ENCODE measurements at places on chromosomes 16 and 17.

DNA sequence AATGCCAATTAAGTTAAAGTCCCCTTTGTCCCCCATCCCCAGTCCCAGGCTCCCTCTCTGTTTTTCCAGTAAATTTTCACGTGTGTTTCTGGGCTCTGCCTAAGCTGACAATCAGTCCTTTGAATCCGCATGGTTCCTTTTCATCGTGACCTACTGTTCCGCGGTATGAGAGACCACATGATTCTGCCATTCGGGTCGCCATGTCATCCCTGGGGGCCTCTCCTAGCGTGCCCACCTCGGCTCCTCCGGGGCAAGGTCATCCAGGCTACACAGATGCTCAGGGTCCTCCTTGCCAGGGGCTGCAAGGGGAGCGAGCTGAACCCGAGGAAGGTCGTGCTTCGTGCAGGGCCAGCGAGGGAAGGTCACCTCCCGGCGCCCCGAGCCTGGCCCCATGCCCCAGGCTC lies 157.6 kb downstream of the RAB11FIP4 start:
- peak; percentile 7 for DNase-seq

DNA sequence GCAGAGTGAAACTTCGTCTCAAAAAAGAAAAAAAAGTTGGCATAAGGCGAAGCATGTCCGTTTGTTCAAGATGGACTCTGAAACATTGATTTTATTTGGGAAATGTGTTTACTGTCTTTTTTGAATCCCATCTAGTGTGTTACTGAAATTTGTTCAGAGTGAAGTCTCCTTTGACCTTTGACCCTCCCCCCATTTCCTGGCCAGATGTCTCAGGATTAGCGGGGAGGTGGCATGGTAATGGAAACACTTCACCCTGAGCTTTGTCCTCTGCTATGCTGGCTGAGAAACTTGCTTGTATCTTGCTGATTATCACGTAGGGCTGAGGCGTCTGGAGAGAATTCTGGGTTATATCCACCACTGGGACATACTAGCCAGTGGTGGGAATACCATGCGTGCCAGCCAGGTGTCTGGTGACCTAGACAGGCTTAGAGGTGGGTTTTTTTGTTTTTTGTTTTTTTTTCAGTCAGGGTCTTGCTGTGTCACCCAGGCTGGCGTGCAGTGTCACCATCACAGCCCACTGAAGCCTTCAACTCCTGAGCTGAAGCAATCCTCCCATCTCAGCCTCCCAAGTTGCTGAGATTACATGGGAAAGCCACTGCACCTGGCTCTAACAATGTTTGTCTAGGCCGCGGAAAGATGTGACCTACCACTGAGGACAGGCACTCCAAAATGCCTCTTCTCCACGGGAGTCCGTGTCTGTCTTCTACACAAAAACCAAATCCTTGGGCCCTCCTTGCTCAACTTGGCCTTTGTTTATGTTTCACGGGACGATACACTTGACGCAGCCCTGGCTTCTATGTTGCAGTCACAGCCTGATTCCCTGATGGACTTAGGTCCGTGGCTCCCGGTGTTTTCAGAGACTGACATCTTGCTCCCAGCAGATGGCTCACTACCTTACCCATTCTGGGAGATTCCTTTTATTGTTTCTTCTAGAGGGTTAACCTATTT lies 6.6 kb upstream of the GALK1 start:
- no peak for DNase-seq

DNA sequence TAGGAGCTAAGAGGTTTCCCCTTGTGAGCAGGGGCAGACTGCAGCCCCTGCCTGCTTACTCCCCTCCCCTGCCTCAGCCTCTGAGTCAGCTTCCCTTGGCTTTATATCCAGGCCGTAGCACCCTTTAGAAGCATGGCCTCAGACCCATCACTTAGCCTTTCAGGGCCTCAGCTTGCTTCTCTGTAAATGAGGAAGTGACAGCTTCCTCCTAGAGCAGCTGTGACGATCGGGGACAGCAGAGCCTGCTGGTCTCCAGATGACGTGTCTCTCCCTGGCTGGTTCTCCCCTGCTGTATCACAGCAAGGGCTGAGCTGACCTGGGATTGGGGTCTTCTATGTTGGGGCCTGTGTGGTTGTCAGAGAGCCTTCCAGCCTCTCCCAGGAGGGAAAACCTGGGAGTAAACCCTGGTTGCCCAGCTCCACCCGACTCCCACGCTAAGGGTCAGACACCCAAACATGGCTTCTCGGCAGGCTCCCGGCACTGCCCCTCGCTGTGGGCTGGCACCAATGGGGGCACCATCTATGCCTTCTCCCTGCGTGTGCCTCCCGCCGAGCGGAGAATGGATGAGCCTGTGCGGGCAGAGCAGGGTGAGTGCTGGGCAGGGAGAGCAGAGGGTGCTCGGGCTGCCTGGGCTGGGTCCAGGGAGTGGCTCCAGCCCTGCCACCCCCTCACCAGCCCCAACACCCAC lies 16.3 kb upstream of the MYO15B start:
- DNase-seq, result no peak

DNA sequence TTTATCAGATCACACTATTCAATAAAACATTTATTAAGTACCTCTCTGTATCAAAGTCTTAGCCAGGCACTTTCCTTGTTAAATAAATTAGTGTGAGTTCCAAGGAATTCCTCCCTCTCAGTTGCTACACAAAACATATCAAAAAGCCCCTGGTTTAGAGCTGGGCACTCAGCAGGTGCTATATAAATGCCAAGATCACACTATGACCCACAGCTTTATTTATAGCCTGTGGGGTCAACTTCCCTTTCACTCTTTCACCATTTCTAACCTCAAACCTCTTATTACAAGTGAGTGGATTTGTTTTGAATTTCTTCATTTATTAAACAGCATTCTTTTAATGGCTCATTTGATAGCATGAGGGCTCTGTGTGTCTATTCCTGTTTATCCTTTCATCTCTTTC lies 112.6 kb upstream of the MPHOSPH6 start:
- no peak for DNase-seq

- no peak for DNase-seq
Measured at GRCh38 chr17:30961209-30962188, 9.3 kb upstream of the RNF135 start.

GRCh38 chr16:635573-636205 lies 416 bp downstream of the METTL26 start:
- DNase-seq, result no peak

DNA sequence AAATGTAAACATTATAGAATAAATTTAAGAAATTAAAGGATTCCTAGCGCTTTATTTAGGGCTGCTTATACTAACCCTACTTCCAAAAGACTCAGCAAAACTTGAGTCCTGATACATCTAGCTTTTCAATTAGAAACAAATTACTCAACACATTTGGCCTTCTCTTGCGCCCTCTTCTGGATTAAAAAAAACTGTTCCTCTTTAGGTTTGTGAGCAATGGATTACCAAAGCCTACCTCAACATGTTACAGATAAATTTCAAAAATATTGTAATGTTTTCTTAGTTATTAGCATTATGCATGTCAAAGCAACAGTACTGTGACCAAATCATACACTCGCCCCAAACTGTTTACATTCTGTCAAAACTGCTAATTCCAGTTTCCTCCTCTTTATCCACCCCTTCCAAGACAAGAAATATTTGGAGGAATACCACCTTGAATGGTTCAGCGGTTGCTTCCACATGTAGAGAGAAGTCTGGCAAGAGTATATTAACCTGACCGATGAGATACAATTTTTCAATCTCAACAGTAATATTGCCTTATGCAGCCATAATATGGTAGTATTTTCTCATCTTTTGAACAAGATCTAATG lies 2.7 kb downstream of the NUFIP2 start:
- peak; percentile 12 for DNase-seq

DNA sequence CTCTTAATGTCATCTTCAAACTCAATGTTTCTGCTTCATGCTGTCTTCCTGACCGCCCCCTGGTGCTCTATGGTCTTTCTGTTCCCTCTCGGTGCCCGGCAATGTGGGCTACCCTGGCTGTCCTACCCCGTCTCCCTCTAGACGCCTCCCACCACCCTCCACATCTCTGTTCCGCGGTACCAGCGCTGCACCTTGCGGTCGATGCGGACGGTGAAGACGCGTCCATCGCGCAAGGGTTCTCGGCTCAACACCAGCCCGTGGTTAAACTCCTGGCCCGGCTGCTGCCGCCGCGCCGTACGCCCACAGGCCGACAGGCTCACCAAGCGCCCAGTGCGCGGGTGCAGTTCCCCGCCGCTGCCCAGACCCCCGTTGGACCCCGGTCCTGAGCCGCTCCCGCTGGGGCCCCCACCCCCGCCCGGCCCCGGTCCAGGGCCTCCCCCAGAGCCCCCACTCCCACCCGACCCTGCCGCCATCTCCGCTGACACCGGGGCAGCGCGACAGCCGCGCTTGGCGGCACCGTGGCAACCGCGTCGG lies at the start of gene NEURL4:
TSS of gene NEURL4 (minus strand) at position 496 of the 534 bp plus-strand sequence. CDS start at position 473, 23 bp downstream.
- no peak for DNase-seq

DNA sequence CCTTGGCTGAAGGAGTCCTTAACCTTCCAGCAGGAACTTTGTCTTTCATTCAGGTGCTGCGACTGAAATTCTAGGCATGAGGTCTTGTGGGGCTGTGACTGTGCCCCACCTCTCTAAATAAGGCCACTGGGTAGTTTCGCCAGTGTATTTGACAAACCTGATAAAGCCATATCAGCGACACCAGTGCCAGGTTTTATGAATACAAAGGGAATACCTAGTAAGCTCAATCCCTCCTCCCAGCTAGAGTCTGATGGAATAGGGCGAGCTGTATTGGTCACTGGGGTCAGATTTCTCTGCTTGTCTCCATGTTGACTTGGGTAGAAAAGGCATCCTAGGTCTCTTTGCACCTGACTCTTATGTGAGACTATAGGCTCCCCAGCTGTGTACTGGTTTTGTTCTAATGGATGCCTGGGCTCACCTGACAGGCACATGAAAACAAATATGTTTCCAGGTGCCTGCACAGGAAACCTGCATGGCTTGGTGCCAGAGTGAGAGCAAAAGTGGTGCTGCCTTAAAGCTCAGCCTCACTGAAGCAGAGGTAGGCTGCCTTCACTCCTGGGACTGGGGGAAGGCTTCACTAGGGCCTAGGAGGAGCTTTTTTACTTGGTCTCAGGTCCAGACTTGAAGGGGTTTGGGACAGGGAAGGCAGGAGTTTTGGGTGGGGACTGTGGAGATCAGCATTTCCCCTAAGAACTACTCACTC lies 8.3 kb downstream of the SLC7A6 start:
- no peak for DNase-seq

DNA sequence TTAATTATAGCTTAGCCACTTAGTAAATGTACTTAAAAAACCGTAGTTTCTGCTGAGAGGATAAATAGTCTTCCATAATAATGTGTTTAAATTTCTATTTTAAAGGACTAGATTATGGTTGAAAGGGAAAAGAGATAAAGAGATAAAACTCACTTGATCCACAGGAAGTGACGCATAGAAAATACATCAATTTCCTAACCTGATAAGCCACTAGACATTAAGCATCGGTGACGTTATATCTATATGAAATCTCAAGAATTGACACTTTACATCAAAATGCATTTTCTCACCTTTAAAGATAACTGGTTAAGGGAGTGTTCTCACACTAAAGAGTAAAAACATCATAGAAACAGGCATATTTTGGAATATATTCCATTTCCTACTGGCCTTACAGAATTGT lies 5.8 kb downstream of the FBXO47 start:
- DNase-seq, result no peak

DNA sequence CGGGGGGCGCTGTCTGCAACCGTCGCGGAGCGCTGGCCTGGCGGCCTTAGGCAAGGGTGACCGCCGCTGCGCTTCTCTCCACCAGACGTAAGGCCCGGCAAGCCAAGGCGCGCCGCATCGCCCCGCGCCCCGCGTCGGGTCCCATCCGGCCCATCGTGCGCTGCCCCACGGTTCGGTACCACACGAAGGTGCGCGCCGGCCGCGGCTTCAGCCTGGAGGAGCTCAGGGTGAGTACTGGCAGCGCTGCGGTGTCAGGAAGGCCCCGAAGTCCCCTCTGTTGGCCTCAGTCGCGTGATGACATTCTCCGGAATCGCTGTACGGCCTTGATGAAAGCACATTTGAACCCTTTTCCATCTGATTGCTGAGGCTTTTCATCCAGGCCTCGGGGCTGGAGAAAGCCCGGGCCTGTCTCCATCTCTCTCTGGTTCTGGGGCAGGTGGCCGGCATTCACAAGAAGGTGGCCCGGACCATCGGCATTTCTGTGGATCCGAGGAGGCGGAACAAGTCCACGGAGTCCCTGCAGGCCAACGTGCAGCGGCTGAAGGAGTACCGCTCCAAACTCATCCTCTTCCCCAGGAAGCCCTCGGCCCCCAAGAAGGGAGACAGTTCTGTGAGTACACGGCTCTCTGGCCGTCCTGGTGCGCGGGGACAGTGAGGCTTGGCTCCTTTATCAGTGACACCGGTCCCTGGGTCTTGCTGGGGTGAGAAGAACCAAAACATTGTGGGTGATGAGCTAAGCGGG lies 831 bp downstream of the RPL13 start:
- DNase-seq, result no peak

- no peak for DNase-seq
Measured at GRCh38 chr16:78385086-78385805, 285.8 kb downstream of the WWOX start.

DNA sequence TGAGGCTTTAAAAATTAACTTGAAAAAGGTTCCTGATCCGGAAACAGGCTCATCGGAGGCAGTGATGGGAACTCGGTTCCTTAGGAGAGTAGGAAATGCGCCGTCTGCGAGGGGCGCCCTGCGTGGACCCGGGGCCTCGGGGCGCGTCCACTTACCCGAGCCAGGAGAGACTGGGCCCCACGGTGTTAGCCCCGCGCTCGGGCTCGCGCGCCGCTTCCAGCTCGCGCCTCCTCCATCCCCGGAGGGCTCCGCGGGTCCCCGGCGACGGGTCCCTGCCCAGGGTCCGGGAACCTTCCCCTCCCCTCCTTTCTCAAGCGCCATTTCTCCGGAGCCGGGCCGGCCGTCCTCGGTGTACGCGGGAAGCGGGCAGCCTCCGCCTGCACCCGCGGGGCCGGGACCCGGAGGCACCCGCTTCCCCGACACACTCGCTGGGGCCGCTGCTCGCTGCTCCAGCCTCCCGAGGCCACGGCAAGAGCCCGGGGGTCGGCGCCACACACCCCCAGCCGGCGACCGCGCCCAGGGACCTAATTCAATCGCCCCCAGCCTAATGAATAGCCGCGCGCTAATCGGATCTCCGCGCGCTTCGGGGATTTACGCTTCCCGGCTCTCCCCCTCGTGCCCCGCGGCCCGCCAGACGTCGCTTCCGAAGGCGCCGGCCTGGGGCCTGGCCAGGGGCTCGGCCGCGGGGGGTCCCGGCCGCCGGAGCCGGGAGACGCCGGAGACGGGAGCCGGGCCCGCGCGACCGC lies 2.2 kb upstream of the BAHCC1 start:
- no peak for DNase-seq

DNA sequence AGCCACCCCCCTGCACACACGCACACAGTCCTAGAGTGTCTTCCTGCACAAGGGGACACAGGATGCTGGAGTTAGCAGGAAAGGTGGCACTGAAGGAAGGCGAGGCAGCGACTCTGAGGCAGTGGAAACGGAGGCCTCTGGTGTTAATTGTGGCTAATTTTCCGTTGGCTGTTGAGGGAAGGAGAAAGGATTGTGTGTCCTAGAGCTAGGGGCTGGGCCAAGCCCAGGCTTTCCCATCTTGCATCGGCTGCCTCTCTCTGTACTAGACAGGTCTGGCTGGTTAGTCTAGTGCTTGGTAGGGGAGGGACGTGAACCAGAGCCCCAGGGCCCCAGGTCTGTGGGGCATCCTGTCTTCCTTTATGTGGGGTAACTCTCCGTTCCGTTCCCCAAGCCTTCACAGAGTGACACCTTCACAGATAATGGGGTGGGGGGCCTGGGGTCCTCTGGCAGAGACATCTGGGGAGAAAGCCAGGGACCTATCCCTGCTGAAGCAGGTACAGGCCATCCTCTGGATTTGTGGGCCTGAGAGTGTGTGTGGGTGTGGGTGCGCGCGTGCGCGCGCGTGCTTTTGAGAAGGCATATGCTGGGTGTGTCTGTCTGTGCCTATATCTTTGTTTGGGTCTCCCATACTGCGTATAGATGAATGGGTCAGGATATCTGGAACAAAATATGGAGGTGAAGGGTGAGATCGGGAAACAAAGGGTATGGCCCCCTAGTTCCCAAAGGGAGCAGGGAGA lies at the start of gene CHD3:
TSS of gene CHD3 (plus strand) at position 606 of the 737 bp plus-strand sequence. CDS start 212 bp downstream, outside the sequence.
- no peak for DNase-seq

Measured in NCI-H1930 (cell line).